ENCODE measurements at places on chromosomes 12 and 14. TPM values are rescaled to one million over a fixed set of nuclear protein-coding genes. Genes with fewer than 3 reads are reported as not detected.

DNA sequence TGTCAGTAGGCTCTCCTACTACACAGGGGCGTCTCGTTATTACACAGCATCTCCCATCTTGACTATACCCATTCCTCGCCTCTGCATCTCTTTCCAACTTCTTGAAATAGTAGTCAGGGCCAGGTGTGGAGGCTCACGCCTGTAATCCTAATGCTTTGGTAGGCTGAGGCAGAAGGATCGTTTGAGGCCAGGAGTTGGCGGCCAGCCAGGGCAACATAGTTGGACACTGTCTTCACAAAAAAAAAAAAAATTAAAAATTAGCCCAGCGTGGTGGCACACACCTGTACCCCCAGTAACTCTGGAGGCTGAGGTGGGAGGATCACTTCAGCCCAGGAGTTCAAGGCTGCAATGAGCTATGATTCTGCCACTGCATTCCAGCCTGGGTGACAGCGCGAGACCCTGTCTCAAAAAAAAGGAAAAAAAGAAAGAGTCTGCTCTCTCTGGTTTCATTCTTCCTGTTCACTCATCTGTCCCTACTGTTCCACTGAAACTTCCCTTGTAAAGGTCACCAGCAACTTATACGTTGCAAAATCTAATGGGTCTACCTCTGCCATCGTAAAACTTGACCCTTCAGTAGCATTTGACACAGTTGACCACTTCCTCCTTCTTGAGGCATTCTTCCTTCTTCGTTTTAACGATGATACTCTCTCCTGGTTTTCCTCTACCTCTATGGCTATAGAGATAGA is 41.0 kb upstream of the PTGR2 start:
- no peak for ATAC-seq

DNA sequence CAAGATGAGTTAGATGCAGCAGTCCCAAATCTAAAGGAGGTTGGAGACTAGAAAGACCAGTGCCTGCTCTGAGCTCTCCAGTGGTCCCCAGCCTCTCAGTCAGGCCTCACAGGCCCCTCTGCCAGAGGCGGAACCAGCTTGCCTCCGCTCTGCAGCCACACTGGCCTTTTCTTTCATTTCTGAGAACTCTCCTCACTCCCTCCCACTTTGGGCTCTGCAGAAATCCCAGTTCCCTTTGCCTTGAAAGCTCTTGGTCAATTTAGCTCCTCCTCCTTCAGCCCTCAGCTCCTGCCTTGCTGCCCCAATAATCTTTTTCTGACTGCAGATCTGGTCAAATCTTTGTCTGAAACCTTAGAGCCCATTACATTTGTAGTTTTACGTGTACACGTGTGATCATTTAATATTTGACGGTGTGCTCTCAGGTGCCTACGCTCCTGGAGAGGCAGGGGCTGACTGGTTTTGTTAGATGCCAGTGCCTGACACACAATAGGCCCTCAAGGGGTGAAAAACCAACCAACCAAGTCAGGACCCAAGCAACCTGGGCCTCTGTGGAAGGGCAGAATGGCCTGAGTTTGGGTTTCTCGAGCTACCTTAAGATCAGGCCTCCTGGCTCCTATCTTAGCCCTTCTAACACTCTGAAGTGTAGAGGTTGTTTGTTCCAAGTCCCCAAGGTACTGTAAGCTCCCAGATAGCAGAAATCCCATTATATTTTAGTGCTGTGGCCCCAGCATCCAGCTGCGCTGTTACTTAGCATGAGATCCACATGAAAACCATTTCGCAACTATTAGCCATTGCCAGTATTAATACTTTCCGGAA is 1.1 kb upstream of the NUDT4 start:
- no peak for ATAC-seq

DNA sequence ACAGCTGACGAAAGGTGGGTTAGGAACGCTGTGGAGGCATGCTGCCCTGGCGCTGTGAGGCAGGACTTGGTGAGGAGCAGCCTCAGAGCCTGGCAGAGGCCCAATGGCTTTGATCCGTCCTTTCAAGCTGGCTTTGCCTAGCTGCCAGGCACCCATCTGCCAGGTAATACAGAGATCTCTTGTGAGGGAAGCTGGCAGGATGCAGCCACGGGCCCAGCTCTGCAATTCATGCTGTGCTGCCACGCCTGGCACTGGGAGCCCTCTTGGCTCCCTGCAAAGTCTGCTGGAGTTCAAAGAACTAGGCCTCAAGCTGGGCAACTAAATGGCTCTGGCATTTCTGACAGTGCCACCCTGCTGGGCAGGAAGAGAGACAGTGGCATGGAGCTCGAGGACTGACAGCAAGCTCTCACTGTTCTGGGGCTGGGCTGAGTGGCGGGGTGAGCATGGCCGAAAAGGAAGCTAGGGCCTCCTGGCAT is 18.7 kb downstream of the IQSEC3 start:
- no peak for ATAC-seq

DNA sequence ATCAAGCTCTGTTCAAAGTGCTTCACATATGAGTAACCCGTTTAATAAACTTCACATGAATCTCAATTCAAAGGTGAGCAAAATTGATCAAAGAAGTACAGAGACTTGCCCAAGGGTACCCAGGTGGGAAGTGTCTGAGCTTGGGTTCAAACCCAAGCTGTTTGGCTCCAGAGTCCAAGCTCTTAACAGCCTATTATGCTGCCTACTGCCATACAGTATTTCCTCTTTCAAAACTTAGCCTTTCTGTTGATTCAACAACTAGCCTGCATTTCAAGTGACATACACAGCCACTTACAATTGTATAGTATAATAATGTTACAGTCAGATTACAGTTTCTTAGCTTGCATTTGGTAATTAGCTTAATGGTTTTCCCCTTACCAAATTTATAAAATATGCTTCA is 29.7 kb downstream of the FRMD6 start:
- no peak for ATAC-seq

- no peak for ATAC-seq
Measured at GRCh38 chr12:121505513-121505912, 75.3 kb downstream of the KDM2B start.

The LRRC9 gene
- not detected for total RNA-seq

DNA sequence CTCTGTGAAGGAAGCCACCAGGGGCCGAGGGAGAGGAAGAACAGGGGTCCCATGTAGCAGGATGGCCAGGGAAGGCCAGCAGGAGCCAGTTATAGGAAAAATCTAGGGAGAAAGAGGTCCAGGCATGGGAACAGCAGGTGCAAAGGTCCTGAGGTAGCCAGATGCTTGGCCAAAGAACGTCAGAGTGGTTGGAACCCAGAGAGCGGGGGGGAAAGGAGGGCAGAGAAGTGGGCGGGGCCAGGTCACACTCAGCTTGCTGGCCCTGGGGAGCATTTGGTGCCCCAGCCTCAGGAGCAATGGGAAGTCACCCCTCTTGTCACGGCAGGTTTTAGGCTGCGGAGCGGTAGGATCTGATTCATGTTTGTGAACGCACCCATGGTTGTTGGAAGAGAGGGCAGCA is 180.5 kb downstream of the PHETA1 start:
- no peak for ATAC-seq

DNA sequence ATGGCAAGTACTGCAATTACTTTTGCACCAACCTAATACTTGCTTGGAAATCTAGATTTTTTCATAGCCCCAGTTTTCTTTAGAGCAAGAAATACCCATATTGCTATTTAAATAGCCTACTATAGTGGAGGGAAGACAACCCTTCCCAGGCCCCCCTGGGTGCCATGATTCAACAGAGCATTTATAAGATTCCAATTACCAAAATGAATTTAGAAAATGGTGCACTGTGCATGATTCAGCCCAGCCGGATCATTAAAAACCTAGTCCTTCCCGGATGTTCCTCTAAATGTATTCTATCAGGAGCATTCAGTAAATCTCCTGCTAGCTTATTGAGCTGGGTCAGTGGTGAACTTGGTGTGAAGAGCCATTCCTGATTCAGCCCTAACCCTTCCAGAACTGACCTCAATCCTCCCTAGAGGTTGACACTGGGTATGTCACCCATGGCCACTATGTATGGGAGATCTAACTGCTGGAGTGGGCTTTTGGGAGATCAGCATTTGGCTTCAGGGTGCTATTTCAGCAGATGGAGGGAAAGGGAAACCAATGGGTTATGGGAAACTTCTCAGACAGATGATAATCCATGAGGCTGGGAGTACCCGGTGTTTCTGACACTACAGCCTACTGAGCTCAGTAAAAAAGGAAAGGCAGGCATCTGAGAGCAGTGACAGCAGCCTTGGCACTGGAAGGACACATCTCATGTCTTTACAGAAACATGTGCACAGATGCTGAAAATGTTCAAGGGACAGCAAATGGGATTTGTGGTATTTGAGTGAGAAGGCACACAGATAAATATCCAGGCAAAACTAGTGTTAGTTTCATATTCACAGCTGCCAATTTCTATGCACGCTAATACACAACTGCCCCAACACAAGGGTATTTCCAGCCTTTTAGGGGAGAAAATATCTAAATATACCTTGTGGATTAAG is 258.9 kb downstream of the DPF3 start:
- no peak for ATAC-seq

GRCh38 chr12:11885261-11886038 is 185.3 kb upstream of the BCL2L14 start:
- peak; percentile 51 for ATAC-seq
